ENCODE measurements at places on chromosomes 2 and 18.

- no peak for DNase-seq
These were observed 3.7 kb downstream of the NFATC1 start for GRCh38 chr18:79399275-79400081.

DNA sequence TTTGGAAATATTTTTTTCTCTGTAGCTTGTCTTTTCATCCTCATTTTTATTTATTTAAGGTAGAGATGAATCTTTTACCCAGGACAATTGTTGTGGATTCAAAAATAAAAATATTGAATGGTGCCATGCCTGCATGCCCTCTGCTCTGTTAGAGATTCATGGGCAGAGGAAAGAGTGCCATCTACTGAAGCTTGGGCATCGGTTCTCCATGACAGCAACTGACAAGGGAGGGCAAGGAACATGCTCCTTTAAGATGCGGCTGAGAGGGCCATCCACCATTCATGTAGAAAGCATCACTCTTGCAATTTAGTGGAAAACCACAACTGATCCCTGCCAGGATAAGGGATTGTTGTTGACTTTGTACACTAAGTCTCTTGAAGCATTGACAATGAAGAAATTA lies 79.9 kb downstream of the PARD3B start:
- DNase-seq: no peak

DNA sequence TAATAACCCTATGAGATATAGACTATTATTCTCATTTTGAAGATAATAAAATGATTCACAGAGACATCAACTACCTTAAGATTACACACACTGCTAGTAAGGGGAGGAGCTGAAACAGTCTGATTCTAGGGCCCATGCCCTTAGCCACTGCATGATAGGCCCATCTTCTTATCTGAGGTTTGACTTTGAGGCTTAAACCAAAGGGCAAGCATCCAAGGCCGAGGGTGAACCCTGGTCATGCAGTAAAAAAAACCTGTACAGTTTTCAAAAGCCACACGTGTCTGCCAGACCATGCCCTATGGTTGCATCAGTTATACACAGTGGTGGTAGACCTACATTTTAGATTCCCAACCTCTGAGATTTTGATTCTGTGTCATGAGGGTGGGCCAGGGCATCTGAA lies 44.8 kb downstream of the POLE4 start:
- no peak for DNase-seq

GRCh38 chr18:8117006-8117371 lies 492.2 kb upstream of the RAB12 start:
- DNase-seq: no peak

GRCh38 chr2:35292199-35292598 lies 1063.4 kb upstream of the CRIM1 start:
- no peak for DNase-seq

- no peak for DNase-seq
These were observed 51.3 kb downstream of the RMDN2 start for GRCh38 chr2:37976411-37976810.

DNA sequence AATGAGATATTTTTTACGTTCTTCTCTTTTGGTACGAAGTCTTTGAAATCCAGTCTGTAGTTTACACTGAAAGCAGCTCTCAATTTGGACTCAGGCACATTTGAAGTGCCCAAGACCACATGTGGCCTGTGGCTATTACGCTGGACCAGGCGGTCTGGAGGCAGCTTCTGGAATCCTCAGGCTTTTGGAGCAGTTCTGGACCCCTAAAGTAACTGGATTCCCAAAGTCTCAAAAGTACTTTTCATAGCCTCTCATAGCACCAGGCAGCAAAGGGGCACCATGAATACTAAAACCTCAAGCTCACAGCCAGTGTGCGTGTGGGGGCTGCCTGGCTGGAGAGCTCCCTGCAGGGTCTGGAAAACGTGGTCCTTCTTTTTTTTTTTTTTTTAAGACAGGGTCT lies 119.0 kb downstream of the SMAD7 start:
- DNase-seq: no peak

GRCh38 chr18:34873986-34874580 lies 164.0 kb downstream of the DTNA start:
- DNase-seq: no peak

- peak; percentile 37 for DNase-seq
These were observed 39.3 kb upstream of the SERPINB2 start for GRCh38 chr18:63848159-63848558.

DNA sequence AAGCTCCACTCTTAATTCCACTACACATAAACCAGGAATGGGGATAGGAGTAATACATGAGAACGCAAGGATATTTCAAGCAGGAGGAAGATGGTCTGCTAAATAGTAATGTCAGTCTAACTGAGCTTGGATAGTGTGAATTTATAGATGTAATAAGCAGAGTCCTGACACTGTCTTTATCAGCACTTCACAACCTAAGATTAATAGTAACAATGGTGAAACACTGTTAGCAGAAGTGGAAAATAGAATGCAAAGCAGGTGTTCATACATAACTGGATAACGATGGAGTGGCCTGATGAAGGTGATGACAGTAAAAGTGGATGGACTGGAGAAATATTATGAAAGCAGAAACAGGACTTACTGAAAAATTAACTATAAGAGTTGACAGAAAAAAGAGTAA lies 80.4 kb downstream of the ROCK2 start:
- no peak for DNase-seq

DNA sequence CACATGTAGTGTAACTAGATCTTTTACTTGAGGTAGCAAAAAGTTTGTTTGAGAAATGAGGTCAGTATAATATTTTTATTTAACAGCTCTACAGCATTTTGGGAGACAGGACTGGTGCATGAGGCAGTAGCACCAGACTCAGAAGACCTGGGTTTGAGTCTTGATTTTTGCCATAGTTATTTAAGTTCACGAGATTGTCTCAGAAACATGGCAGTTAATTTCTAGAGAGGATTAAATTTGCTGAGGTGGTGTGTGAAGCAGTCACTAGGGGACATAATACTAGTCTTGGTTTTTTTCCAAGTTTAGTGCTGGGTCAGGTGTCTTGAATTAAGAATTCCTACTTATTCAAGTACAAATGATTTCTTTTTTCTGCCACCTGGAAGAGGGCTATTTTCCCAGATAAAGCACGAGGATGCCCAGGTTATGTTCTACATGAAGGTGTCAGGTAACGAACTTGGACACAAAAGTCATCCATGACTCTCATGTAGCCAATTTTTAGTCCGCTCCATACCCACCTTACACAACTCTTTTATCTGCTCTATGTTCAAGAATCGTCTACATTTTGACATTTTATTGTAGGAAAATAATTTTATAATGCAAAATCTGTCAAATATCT lies 1.4 kb downstream of the MARCHF7 start:
- no peak for DNase-seq

DNA sequence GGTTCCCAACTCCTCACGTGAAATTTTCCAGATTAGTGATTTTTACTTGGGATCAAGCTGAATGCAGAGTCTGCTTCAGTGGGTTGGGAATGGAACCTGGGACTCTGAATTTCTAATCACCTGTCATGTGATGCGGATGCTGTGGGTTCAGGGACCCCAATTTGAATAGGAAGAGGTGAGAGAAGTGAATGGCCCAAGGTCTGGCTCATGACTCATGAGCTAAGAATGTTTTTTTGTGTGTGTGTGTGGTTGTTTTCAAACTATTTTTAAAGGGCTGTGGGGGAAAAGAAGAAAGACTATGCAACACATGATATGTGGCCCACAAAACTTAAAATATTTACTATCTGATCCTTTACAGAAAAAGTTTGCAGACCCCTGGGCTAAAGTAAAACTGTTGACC lies 108.5 kb upstream of the CYRIA start:
- no peak for DNase-seq

DNA sequence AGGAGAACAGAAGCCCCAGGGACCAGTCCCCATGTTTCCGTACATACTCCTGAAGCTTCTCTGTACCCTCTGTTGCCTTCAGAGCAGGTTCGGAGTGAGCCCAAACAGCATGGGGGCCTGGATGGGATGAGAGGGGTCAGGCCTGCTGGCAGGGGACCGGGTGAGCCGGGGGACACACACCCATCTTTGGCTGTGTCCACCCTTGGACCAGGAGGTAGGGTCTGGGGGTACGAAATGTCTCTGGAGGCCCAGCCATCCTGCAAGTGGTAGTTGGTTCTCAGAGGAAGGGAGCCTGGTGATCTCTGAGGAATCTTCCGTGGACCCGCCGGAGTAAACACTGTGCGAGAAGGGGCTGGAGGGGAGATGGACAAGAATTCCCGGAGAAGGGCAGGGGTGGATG lies 15.3 kb downstream of the FBLN7 start:
- no peak for DNase-seq

GRCh38 chr2:48174503-48174902 lies 268.2 kb upstream of the FBXO11 start:
- no peak for DNase-seq

GRCh38 chr2:136207030-136207623 lies 89.2 kb upstream of the CXCR4 start:
- no peak for DNase-seq

DNA sequence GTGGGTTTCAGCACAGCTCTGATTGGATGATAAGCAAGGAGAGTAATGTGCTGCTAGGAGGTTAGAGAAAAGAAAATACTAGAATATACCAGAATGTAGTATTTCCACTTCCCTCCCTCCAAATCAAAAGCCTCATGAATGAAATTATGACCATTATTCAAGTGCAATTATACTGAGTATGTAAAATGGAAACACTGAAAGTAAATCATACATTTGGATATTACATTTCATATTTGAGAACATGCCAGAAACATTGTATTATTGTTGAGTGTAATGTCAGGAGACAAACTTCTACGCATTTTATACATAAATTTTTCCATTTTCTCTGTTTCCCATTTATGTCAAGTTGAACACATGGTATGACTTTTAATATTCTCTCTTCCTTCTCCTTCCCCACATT lies 942 bp upstream of the CETN1 start:
- DNase-seq: no peak

- no peak for DNase-seq
These were observed 23.3 kb downstream of the EDAR start for GRCh38 chr2:108965540-108966289.

DNA sequence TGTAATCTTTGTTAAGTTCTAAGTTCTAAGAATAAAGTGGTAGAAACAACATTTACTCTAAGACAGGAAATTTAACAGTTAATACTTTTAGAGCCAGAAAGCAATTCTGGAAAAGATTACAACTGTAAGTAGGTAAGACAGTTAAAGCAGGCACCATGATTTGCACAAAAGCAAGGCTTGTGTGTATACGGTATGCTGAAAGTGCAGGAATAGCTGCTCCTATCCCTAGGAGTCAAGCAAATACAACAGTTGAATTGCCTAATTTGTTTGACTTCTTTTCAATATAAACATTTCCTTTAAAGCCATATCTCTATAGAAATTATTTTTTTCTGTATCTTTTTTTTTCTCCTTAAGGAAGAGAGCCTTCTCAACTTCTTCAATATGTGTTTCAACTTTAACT lies 116.4 kb downstream of the KCNJ3 start:
- no peak for DNase-seq

GRCh38 chr2:181738563-181738962 lies 58.2 kb upstream of the NEUROD1 start:
- DNase-seq: no peak

DNA sequence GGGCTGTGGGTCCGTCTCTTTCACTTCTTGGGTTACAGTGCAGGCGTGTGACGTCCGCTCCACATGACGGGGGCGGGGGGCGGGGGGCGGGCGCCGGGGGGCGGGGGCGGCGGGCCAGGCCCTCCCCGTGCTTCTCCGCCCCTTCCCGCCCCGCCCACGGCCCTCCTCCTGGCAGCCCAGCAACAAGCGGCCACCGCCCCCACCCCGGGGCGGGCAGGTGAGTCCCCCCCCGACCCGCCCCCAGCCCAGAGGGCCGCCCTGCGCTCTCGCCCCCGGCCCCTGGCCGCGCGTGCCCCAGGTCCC lies 3.6 kb downstream of the ZNF516 start:
- DNase-seq: no peak

GRCh38 chr2:200861617-200862155 lies 2.8 kb downstream of the CLK1 start:
- DNase-seq: no peak

- DNase-seq: no peak
These were observed 40.3 kb upstream of the SCG2 start for GRCh38 chr2:223642506-223642905.

DNA sequence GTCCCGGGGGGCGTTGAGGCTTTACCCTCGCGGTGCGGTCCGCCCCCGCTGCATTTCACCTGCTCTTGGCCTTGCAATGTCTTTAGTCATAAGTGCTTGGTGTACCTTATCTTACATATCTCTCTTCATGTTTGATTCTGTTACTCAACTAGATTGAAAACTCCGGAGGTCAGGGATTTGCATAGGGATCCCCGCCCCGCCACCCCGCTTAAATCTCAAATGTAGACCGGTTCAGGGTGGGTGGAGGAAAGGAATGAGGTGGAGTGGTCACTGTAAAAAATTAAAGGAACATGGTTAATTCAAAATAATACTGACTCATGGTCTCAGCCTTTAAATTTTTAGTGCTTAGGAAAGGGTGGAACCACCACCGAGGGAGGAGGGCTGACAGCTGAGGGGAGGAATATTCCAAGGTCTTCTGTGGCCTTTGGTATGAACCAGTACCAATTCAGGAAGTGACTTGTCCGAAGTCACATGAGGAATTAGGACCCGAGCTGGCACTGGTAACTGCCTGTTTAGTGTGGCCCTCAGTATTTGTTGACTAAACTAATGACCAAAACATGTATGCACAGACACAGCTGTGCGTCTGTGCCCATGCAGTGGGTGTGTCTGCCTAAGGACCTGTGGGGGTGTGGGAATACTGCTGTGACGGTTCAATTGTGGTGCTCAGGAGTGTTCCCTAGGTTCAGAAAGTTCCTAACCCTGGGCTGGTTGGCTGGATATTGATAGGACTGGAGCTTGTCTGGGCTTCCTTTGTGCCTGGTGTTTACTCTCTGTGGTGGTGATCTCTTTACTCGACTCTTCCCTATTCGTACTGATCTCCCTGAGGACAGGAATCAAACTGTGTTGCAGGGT lies 1.0 kb downstream of the PLEKHB2 start:
- DNase-seq: no peak

- no peak for DNase-seq
These were observed 65.1 kb downstream of the USP34 start for GRCh38 chr2:61405813-61406212.

- no peak for DNase-seq
These were observed 182.9 kb upstream of the TANK start for GRCh38 chr2:160977376-160977775.

All from AG04450 (cell line).